ENCODE measurements at places on chromosomes 5 and 9.

DNA sequence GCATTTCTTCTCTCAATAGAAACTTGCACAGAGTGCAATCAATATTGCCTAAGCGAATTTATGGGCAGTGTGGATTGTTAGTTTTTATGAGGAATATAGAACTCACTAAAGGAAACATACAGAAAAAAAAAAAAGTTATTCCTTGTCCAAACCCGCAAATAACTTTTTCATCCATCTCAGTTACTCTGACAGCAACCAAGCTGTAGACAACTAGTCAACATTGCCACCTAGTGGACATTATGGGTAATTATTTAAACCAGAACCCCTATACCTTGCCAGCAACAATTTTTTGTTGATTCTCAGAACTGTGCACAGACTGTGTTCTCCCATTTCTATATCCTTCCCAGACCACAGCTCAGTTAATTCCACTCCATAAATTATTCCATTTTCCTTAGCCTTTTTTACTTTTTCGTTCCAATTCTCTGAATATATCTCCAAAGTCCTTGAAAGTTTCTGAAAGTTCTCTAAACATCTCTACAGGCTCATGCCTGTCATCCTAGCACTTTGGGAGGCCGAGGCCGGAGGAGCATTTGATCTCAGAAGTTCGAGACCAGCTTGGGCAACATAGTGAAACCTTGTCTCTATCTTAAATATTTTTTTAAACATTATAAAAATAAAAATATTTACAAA, 2.6 kb upstream of the AFAP1L1 start:
- no peak for DNase-seq

DNA sequence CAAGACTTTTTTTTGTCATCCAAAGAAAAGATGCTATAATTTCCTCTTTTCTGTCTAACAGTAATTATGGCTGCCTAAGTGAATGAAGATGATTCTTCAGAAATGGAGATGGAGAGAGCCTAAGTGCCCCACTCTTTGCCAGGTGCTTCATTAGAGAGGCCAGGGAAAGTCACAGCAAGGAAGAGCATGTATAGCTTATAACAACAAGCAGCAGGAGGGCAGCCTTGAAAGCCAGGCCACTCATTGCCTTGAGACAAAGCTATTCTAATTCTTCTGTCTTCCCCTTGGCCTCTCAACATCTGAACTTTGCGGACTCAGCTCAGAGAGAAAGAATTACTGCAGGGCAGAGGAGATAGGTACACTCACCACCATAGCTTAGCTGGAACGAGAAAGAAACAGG, 112.0 kb upstream of the ZNF366 start:
- no peak for DNase-seq

DNA sequence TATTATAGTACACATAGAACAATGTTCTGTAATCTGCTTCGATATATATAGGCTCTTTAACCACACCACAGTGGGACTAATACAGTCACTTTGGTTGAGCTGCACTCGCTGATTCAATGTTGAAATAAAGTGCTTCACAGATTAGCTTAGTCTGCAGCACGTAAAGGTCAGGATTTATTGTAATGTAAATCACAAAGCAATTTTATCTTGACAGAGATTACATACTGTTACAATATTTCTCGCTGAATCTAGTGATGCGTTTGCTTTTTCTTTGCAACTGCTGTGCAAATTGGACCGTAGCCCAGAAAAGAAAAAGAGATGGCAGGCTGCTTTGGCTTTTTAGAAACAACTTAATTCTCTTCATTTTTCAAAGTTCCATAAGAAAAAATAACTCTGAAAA, 52.9 kb downstream of the CETN3 start:
- no peak for DNase-seq

- no peak for DNase-seq
Measured at GRCh38 chr9:131190191-131190590, 64.8 kb downstream of the NUP214 start.

- no peak for DNase-seq
Measured at GRCh38 chr9:133934482-133935232, 57.5 kb downstream of the VAV2 start.

Measured in activated CD4-positive, alpha-beta T cell treated with anti-CD3 and anti-CD28 coated beads for 24 hours (primary cell).